ENCODE measurements at places on chromosomes 5 and 9.
A peak's percentile ranks its signal among the peaks of the same experiment; 100 is the strongest.

DNA sequence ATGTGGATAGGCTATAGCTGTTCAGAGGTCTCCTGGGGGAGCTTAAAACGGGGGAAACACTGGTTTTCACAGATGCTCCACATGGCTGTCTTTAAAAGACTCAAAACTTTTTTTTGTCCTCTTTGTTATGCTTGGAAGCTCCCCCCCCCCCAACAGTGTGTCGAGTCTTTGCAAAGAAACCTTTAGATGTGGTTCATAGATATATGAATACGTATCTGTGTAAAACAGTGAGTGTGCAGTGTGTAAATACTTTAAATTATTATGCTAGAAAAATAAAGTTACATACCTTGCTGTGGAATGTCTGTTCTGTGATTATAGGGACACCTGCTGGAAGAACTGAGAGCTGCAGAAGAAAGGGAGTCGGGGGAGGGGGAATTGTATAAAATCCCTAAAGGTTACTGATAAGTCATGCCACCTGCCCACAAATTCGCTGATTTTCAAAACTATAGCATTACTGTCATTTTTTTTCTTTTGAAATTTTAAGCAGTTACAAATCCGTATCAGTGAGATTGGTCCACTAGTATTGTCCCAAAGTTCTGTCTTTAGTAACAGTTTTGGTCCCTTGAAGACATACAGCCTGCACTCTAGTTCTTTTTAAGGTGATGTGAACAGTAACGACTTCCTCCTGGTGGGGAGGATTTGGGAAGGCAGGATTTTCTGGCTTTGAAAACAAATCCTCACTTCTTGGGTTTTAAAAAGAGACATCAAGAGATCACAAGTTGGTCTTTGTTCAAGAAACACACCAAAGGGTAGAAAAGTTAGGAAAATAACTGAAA, 22.9 kb downstream of the RGMB start:
- DNase-seq = peak; percentile 70

- DNase-seq = no peak
Observed at GRCh38 chr5:37039824-37040223, 163.3 kb downstream of the NIPBL start.

GRCh38 chr9:111896942-111897600, 457 bp downstream of the UGCG start:
- no peak for DNase-seq

DNA sequence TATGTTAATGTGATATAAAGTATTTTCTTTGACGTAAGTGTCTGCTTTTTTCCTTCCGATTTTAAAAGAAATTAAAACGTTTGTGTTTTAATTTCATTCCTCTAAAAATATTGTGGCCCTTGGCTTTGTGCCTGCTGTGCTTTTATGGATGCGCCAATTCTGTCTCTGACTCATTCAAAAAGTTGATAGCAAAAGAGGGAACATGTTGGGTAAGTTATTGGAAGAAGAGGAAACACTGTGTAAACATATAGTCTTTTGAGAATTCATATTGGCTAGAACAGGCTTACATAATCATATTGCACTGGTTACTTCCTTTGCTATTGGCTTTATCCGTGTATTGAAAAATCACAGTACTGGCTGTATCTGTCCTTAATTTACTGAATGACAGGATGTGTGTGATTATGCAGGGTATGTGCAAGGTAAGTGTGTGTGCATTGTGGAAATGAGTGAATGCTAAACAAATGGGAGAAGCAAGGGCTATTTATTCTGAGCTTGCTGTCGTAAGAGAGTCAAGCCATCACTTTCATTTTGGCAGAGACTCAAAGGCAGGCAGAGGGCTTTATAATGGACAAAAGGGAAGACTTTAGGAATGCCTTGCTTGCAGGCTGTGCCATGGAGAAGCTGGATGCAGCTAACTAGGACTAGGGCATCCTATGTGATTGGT, 67.8 kb downstream of the SGCD start:
- no peak for DNase-seq

GRCh38 chr5:29795096-29795652, 1398.3 kb upstream of the CDH6 start:
- DNase-seq = no peak

GRCh38 chr5:54491326-54491725, 26.2 kb upstream of the SNX18 start:
- DNase-seq = peak; percentile 72

DNA sequence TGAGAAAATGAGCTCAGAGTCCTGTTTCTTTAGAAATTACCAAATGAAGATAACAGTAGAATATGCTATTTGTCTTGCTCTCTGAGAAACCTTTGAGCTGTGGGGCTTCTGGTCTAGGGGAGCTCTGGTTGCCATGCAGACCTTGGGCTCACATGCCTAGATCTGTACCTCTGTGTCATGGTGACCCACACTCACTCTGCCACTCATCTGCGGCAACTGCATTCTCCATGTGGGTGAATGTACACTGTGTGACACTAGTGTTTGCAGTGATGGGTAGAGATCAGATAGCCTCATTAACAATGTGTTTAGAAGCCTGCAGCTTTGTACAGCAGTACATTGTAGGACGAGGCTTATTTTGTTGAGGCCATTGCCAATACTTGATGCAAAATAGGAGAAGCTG, 521.2 kb downstream of the CHSY3 start:
- no peak for DNase-seq

- DNase-seq = no peak
Observed at GRCh38 chr5:88979244-88979643, 96.3 kb upstream of the MEF2C start.

DNA sequence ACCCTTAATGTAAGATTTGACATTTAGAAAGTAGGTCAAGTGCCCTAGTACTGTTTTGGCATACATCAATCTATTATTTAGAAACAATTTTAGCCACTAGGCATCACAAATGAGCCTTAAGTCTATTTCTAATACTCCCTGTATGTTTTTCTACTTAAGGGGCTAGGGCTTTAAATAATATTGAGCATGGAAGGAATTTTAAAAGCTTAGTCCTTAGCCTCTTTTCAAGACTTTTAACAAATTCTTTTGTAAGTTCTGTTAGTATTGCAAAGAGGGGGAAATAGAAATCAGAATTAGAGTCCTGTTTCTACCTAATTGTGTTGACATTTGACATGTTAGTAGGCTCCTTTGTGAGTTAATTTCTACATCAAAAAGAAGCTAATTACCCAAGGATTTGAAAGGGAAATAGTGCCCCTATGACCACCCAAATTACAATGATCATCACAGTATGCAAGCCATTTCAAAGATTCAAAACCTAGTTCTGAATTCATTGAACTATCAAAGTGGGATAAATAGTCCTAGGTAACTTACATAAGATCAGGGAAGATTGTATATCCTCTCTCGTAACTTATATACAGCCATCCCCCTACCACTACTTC, 647.8 kb upstream of the ACO1 start:
- no peak for DNase-seq

- peak; percentile 72 for DNase-seq
Observed at GRCh38 chr5:173452119-173452905, 124.1 kb upstream of the STC2 start.

DNA sequence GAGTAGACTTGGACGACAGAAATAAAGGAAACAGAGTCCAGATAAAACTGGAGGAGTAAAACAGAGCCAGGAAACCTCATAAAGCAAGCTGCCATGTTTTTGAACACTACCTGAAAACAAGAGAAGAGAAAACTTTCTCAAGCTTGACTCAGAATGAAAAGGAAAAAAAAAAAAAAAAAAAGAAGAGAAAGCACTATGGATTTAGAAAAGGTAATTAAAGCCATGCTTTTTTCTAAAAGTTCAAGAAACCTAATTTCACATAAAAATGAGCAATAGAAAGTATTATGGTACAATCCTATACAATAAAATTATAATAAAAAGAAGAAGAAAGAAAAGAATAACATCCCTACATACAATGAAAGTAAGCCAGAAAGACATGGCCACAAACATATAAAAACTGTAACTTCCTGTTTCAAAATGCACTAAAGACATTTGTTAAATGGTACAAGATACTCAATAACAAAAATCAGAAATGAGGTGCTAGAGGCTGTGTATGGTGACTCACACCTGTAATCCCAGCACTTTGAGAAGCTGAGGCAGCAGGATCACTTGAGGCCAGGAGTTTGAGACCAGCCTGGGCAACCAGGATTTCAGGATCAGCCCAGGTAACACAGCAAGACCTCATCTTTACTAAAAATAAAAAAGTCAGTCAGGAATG, 129.5 kb downstream of the SIL1 start:
- no peak for DNase-seq

DNA sequence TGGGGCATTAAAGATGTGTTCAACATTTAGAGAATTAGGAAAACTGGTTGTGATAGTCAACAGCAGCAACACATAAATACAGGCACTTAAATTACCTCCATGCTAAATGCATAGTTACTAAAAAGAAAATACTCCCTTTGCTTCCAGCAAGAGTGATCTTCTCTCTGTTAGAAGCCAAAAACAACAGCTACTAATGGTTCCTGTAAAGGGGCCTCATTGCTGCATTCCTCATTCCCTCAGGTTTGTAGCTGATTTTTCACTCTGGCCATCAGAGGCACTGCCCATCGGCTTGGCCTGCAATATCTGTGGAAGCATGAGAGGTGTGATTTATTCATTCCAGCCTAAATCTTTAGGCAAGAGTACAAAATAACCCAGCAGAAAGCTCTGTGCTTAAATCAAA, 466.0 kb upstream of the ADAMTS16 start:
- DNase-seq = no peak

- DNase-seq = no peak
Observed at GRCh38 chr9:99573085-99573484, 248.6 kb upstream of the NR4A3 start.

DNA sequence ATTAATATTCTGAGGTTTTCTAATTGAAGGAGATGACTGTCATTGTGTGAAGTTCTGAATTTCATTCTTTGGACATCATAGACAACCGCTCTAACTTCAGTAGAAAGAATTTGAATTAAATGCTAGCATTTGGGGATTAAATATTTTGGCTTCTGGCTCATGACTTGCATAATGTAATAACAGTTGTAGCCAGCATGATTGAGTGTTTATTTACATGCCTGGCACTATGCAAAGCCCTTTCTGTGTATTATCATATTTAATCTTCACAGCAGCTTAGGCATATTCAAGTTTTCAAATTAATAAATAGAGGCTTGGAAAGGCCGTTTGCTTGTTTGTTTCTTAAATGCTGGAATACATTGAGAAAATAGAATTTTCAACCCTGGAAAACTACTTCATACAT, 19.6 kb upstream of the HTR1A start:
- DNase-seq = no peak

- no peak for DNase-seq
Observed at GRCh38 chr9:93357649-93358048, 93.8 kb upstream of the FAM120A start.

DNA sequence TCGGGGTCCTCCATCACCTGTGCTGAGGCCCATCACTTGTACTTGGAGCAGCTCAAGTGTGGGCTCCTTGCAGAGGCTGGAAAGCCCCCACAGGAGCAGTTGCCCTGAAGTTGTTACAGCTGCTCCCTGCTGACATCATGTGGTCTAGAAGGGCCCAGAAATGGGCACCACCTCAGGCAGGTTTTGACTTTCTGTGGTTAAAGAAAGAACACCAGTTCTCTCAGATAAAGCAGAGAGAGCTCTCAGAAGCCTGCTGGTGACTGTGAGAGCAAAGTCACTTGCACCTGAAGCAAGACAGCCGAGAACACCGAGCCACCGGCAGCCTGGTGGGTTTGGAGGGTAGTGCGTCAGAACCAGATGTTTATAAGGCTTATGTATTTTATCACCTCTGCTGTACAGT, 70.4 kb downstream of the MVB12B start:
- no peak for DNase-seq

DNA sequence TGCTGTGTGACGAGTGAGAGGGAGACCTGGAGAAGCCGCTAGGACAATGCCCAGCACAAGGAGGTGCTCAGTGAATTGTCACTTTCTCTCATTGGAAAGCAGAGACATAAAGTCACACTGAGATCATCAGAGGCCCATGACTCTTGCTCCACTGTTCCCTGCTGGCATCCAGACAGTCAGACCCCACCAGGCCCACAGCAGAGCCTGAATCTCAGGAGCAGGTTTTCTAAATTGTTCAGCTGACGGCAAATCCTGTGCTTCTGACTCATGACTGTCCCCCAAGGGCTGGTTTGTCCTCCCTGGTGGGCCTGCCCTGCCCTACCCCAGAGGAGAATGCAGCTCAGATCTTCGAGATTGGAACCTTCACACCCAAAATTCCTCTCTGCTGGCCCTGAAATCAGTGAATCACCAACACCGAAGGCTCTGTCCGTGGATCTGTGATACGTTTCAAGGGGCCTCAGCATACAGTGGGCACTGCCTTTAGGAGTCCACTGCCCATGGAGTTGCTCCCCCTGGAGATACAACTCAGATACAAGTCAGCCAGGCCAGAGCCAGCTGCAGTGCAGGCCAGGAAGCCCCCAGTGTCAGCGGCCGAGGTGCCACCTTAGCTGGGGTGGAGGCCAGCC, 2.7 kb downstream of the PTGES start:
- peak; percentile 63 for DNase-seq

DNA sequence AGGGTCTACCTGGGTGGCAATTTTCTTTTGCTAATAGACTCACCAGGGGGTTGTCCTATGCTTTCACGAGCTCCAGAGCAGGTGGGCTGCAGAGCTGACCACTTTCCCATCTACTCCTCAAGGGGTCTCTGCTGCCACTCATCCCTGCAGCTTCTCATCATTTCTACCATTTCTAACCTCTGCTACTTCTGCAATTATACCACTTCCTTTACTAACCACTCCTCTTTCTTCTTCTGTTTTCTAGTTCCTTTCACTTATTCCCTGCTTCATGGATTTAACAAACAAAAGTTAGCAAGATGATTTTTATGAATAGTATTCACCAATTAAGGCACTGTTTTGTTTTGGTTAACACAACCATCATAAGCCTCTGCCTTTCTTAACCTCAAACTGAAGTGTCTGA, 34.5 kb upstream of the NIPBL start:
- no peak for DNase-seq

DNA sequence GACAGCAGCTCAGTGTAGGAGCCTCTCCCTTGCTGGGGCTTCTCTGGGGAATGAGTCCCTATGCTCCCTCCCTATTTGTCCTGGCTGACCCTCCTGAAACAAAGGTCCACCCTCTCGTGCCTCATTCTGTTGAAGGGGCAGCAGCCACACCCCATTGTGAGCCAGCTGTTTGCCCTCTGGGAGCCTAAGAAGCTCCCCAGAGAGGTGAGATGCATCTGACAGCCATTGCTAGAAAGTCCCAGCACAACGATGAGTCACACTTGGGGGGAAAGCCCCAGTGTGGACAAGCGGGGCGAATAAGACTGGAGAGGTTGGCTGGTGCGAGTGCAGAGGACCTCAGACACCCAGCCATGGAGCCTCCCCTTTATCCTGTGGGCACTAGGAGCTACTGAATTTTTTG, 101.4 kb downstream of the PPARGC1B start:
- peak; percentile 77 for DNase-seq
